ENCODE measurements at places on chromosomes 1 and 21.
A peak's percentile ranks its signal among the peaks of the same experiment; 100 is the strongest.

DNA sequence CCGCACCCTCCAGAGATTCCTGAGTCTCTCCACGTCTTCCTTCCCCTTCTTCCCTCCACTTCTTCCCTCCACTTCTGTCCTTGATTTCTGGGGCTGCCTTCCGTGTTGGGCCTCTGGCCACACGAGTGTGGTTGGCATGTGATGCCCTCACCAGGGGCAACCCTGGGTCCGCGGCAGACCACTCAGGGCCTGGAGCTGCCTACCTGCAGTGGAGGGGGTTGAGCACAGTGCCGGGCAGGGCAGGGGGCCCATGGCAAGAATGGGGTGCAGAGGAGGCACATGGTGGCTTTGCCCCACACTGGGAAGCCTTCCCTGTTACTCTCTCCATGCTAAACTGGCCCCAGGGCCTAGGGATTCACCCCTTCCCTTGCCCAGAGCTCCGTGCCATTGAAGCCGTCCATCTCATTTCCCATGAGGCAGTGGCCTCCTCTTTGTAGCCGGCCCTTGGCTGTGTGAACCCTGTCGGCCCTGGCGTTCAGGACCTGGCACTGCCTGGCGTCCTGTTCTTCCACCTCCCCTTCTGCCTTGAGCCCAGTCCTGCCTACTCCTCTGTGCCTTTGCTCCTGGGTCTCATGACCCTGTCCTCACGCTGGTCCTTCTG is 13.4 kb downstream of the RRP1 start:
- DNase-seq, result no peak

- DNase-seq, result no peak
Observed at GRCh38 chr1:190453550-190453949, 24.1 kb downstream of the BRINP3 start.

DNA sequence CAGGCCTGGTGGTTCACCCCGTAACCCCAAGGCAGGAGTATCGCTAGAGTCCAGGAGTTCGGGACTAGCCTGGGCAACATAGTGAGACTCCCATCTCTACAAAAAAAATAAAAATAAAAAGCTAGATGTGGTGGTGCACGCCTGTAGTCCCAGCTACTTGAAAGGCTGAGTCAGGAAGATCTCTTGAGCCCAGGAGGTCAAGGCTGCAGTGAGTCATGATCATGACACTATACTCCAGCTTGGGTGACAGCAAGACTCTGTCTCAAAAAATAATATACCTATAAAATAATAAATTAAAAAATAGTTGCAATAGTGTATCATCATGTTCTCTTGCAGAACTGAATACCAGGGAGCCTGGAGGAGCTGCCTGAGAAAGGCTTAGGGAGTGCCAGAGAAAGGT is 19.9 kb upstream of the TMEM39B start:
- no peak for DNase-seq

DNA sequence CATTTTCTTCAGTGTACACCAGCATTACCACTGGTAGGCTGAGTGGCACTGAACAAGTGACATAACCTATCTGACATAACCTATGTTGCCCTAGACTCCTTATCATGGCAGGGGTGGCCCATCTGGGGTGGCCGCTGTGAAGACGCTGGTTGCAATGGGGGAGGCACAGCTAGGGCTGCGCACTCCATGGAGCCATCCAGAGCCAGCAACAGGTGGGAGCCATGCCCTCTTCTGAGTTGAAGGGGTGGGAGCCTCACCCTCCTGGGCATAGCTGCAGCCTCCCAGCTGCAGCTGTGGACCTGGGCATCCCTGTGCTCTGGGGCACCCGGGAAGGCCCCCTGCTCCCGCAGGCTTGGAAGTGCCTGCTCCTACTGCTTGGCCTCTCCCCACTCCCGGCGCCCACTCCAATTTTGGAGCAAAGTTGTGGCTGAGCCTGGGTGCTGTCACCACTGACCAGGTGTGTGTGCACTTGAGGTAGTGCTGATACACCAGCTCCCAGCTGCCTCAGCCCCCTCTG is 52.4 kb upstream of the NTPCR start:
- DNase-seq, result no peak

- DNase-seq, result no peak
Observed at GRCh38 chr1:244968471-244968871, 104.1 kb upstream of the HNRNPU start.

DNA sequence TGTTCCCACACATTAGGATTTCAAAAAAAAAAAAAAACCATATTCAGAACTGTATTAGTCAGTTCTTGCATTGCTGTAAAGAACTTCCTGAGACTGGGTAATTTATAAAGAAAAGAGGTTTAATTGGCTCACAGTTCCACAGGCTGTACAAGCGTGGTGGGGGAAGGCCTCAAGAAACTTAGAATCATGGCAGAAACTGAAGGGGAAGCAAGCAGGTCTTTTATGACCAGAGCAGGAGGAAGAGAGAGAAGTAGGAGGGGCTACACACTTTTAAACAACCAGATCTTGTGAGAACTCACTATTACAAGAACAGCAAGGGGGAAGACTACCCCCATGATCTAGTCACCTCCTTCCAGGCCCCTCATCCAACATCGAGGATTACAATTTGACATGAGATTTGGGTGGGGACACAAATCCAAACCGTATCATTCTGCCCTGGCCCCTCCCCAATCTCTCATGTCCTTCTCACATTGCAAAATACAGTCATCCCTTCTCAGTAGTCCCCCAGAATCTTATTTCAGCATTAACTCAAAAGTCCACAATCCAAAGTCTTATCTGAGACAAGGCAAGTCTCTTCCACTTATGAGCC is 51.8 kb downstream of the POU2F1 start:
- no peak for DNase-seq

- DNase-seq, result no peak
Observed at GRCh38 chr1:223556414-223557129, 108.9 kb downstream of the CAPN8 start.

- no peak for DNase-seq
Observed at GRCh38 chr1:15051882-15052528, 101.5 kb upstream of the TMEM51 start.

GRCh38 chr1:4309676-4310320 is 344.6 kb upstream of the AJAP1 start:
- peak; percentile 29 for DNase-seq

DNA sequence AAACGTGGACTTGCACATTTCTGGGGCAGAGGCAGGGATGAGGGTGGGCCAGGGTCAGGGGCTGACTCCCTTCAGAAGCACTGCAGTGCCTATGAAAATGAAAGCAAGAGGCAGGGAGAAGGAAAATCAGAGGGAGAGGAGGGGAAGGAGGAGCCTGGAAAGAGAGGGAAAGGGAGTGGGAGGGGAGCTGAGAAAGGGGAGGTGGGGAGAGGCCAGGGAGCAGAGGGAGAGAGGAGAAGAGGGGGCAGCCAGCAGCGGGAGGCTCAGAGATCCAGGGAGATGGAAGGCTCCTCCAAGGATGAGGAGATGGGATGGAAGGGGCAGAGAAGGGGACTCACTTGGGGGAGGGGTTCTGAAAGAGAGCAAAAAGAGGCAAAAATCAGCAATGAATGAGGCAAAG is 96.3 kb upstream of the KLHDC7A start:
- no peak for DNase-seq

- DNase-seq, result peak; percentile 38
Observed at GRCh38 chr21:38942748-38943211, 137.1 kb downstream of the ETS2 start.

Data from DMS79 treated with DMSO at 0.1 percent for 48 hours (cell line).